Esophagus muscularis mucosa (tissue), 4 donors: ENCODE measurements at places on chromosomes 5 and 9.

DNA sequence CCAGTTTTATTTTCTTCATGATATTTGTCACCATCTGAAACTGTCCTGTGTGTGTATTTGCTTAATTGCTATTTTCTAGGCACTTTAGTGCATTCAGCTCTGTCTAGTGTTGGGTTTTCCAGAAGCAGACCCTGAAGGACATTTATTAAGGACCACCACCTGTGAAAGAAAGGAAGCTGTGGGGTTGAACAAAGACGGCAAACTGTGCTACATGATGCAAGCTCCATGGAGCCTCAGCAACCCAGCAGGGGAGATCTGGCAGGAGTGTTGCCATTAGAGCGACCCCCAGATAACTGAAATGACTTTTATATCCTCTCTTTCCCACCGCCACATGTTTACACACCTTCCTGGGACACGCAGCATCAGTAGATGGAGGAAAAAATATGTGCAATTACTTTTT, 125.5 kb downstream of the GABRB2 start:
- no peak for DNase-seq

DNA sequence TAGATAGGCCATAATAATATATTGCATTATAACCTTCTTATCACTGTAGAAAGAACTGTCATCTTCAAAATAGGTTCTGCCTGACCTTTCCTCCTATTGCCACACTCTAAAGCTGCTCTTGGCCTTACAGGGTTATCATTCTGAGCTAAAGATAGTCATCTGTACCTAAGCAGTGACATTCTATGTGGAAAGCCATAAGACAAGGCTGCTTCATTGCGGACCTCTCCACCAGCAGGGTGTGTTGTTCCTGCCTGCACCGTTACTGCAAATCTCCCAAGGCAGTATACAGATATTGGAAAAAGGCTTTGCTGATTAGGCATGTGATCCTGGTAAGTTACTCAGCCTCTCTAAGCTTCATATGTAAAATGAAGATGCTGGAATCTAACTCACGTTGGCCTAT, 8.1 kb downstream of the ZNF622 start:
- DNase-seq = no peak

DNA sequence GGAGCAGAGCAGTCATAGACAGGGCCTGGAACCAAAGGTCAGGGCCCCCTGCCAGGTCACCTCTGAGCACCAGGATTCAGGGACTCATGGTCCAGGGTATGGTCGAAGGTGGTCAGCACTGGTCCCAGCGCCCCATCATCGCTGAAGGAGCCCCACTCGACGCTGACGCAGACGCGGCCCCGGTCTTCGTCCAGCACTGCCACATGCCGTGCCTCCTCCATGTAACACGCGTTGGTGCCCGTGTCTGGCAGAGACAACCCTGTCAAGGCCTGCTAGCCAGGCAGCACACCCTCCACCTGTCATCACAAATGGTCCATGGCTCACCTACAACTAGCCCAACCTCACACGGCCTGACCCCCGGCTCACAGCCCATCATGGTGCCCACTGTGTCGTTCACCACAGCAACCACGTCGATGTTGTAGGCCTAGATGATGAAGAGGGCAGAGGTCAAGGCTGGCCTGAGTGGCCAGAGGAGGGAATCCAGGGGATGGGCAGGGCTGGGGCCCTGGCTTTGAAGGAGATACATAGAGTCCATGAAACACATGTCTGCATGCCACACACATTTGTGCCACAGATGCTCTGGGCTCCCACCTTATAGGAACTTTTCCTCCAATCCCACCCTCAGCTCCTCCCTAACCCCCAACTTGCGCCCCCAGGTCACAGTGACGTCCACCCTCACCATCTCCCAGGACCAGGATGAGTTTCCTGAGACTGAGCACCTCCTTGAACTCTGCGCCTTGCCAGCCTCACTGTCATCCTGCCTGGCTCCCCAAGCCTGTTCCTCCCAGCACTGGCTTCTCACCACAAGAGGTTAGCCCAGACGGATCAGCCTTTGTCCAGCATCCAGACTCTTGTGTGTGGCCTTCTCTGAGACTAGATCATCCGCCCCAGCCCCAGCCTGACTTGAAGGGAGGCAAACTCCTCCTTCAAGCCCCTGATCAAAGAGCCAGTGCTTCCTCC, 9.5 kb downstream of the HK3 start:
- no peak for DNase-seq

DNA sequence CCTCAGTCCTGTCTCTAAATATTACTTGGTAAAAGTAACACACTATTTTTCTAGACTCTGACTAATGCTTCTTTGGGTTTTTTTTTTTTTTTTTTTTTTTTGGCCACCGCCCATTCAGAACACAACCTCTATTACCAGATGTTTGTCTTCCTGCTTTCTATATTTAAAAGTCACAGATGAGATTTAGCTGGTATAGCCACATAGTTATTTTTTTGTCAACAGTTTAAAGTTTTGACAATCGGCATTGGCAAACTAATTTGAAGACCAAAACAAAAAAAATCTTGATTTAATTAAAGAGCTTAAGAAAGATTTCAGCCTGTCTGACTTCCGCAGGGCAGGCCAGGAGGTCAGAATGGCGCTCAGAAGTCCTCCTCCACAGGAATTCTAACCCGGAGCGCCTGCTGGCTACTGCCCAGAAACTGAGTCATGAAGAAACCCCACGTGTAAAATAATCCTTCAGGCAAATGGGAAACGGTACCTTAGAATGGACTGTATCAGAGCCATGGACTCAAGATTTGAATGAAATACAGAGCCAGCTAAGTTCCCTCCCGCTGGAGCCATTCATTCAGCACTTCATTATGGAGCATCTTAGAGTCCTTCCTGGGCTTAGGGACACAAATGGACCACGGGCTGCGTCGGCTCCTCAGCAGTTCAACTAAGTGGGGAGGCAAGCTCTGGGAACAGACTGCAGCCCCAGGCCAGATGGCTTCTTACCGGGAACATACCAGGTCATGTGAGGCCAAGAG, 55.6 kb downstream of the PTPDC1 start:
- DNase-seq = peak; percentile 97

DNA sequence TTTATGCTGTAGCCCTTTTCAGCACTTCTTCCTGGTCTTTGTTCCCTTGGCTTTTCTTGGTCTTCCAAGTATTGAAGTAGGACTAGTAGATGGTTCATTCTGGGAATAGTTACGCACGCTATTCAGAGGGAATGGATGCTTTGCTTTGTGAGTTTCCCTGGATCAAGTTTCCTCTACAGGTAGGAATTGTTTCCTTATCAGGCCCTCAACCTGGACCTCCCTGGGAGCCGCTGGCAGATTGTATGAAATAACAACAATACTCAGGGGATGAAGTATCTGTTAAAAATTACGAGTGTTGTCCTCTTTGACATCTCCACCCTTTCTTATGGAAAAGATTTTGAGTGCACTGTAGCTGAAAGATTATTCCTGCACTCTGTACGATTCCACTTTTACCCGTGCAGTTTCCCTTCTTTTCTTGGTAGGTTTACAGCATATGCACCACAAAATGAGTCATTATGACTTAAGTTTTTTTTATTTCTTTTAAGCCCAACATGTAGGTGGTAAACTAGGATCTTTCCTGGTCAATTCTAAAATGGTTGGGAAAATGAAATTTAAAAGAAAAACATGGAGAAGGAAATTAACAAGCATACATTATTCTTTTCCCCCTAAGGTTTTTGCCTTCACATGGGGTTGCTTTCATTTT, 57.9 kb downstream of the ARHGAP26 start:
- DNase-seq = no peak

DNA sequence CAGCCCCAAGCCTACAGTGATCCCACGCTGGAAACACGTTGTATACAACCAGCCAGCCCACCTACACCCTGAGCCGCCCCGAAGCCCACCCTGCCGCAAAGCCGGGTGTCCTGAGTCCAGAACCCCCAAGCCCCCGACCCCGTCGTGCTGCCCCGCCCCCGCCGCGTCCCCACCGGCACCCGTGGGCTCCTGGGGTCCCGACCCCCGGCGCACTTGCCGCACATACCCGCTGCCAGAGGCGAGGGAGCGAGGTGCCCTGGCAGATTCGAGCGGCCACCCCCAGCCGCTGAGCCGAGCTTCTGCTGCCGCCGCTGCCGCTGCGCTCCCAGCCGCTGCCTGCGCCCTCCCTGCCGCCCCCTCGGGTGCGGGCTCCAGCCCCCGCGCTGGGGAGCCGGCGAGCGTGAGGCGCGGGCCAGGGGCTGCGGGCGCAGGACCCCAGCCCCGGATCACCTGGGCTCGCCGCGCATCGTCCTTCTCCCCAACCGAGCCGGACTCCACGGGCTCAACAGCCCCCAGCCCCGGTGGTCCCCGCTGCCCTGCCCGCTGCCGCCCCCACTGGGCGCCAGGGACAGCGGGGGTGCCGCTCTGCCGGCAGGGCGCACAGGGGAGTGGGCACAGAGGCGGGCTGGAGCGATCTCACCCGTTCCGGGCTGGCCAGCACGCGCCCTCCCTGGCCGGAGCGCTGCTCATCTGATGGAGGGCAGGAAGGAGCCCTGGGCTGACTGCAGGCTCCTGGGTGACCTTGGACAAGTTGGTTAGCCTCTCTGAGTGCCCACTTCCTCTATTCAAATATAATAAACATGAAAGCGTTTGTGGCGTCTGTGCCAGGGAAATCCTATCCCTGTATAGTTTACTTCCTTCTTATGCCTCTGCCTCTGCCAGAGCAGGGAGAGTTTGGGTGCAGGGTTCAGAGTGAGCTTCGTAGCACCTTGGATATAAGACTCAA, at the start of gene HTR4:
Gene HTR4, minus strand, starts transcription at position 692 of the 946 bp plus-strand sequence. CDS start 17,513 bp downstream, outside the sequence.
- DNase-seq = no peak

- no peak for DNase-seq
Measured at GRCh38 chr5:73319036-73319435, 129.5 kb downstream of the FOXD1 start.

DNA sequence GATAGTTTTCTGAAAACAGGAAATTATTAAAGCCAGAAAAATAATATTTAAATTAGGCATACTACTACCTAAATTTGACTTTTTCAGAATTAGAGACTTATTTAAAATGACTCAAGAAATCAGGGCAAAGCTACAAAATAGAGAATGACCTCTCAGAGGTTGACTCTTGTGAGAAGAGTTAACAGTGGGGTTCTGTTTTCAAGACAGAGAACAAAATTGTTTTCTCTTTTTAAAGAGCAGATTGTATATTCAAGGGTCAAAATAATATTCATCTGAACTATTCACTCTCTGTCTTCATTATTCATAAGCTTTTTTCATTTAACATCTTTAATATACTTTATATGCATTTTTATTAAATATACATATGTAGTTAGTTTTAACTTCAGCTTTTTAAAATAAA, 21.9 kb upstream of the AUH start:
- DNase-seq = no peak
